Left cardiac atrium (tissue), 4 donors: ENCODE measurements at places on chromosomes 1 and 21. TPM values are rescaled to one million over a fixed set of nuclear protein-coding genes. Genes with fewer than 3 reads are reported as not detected.

DNA sequence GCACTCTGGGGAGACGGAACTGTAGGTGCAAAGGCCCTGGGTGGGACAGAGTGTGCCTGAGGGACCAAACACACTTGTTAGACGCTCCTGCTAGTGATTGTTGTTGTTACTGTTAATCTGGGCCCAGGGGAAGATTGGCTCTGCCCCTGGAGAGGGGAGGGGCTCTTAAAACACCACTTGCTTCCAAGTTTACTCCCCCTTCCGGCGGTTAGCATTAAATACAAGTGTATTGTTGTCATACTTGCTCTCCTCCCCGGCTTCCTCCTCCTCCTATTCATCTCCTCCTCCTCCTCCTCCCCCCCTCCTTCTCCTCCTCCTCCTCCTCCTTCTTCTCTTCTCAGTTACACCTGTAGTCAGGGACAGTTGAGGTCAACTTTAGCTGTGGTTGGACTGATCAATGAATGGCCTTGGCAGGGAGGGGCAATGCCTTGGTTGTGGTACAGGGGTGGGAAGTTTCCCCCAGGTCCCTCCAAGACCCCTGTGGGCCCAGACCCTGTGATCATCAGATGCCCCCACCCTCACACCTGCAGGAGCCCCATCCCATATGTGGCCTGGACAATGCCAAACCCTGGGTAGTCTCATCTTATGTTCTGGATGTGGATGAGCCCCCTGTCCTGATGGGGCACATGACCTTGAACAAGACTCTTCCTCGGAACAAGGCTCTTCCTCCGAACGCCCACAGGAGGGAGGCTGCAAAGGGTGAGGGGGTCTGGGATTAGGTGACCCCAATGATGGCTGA, 217.3 kb downstream of the PTPRU start:
- no peak for DNase-seq

Gene OR2T29
- total RNA-seq = not detected

DNA sequence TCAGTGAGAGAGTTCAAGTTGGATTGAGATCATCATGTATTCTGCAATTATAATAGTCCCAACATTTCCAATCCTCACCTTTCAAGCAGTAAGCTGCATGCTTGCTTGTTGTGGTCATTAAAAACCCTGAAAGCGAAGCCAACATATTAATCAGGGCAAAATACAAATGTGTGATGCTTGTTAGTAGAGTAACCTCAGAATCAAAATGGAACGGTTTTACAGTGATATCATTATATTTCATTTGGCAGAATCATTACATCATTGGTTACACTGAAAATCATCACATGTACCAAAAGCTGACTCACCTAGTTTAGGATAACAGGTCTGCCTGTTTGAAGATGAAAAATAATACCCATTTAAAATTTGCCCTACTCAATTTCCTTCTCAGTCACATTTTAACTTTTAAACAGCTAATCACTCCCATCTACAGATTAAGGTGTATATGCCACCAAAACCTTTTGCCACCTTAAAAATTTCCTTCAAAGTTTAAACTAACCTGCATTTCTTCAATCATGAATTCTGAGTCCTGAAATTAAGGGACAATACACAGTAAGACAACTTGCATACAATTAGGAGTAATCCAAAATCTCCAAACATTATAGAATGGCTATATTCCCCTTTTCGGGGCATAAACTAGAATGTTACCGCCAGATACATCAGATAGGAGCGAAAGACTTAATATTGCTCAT, 3.5 kb downstream of the GAS5 start:
- no peak for DNase-seq

DNA sequence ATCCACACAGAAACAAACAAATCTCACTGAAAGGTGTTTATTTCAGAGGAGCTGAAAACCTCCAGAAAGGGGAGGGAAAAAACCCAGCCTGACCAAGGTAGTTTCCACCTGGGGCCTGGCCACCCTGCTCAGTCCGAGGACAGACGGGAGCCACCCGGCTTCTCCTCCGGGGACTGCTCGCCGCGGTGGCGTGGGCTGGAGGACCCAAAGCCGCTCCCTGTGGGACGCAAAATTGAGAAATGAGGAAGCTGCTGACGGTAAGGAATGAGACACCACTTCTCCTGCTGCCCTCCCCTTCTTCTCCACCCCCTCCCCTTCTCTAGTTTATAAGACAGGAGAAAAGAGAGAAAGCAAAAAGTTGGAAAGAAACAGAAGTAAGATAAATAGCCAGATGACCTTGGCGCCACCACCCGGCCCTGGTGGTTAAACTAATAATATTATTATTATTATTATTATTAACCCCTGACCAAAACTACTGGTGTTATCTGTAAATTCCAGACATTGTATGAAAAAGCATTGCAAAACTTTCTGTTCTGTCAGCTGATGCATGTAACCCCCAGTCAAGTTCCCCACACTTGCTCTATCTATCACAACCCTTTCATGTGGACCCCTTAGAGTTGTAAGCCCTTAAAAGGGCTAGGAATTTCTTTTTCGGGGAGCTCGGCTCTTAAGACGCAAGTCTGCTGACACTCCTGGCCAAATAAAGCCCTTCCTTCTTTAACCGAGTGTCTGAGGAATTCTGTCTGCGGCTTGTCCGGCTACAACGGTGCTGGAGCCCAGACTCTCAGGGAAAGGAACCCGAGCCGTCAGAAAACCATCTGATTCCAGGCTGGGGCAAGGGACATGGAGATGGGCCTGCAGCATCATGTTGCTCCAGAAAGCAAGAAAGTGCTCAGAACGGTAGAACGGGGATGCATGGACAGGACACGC, 12.5 kb downstream of the ITGB2 start:
- no peak for DNase-seq

- no peak for DNase-seq
These were observed 40.9 kb upstream of the IKBKE start for GRCh38 chr1:206429421-206429820.

- no peak for DNase-seq
These were observed 90.6 kb upstream of the KCTD3 start for GRCh38 chr1:215476541-215476940.

DNA sequence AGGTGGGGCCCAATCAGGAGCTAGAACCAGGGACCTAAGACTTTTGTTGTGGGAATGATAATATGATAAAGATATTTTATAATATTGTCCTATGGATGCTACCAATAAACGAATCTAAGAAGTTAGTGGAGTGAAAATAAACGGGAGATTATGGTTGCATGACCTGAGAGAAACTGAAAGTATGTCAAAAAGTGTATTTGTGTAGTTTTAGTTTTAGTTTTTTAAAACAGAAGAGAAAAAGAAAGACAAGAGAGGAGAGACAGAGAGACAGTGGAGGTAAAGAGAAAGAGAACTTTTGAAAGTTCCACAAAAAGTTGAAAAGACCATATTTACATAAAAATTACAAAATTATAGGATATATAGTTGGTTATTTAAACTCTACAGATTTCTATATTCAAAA, 64.1 kb upstream of the TMPRSS15 start:
- no peak for DNase-seq

GRCh38 chr1:92837062-92837461, 5.2 kb downstream of the RPL5 start:
- no peak for DNase-seq

Gene CD164L2
- total RNA-seq = not detected

DNA sequence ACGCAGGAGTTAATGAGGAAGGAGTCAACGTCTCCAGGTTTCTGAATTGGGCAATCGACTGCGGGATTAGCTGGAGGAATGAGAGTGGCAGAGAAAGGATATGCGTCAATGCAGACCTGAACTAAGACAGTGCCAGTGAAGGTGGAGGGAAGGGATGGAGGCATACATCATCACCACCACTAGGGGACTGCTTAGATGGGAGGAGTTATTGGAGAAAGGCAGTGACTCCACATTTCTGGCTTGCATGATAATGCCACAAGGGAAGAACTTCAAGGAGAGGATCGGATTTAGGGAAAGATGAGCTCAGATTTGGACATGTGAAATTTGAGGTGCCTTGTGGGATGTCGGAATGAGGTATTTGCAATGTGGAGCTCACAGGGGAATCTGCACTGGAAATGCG, 17.5 kb downstream of the VASH2 start:
- no peak for DNase-seq

Gene FAF1
- total RNA-seq = 76.8 TPM

DNA sequence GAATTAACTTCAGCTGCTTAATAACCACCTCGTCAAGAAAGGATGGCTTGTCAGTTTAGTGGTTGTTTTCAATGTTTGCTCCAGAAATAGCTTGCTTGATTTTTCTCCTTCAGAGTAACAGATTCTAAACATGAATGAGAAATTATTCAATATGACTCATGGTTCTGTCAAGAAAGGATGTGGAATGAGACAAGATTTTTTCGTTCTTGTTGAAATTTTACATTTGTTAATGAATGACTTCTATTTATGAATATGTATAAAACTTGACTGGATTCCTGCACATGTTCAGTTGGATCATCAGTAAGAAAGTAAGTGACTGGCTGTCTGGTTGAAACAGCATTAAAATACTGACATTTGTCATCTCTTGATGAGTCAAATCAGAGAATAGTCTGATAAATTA, 38.3 kb downstream of the IFI44 start:
- DNase-seq = no peak

DNA sequence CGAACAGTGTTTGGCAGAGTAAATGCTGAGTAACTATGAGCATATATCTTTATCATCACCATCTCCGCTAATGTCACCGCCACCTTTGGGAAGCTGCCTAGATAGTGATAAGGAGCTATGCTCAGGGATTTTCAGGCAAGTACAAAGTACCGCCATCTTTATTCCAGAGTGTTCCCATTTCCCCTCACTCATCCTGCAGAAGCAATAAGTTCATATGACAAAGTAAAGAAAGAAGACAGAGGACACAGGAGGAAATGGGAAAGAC, 89.6 kb downstream of the TGFBR3 start:
- no peak for DNase-seq

DNA sequence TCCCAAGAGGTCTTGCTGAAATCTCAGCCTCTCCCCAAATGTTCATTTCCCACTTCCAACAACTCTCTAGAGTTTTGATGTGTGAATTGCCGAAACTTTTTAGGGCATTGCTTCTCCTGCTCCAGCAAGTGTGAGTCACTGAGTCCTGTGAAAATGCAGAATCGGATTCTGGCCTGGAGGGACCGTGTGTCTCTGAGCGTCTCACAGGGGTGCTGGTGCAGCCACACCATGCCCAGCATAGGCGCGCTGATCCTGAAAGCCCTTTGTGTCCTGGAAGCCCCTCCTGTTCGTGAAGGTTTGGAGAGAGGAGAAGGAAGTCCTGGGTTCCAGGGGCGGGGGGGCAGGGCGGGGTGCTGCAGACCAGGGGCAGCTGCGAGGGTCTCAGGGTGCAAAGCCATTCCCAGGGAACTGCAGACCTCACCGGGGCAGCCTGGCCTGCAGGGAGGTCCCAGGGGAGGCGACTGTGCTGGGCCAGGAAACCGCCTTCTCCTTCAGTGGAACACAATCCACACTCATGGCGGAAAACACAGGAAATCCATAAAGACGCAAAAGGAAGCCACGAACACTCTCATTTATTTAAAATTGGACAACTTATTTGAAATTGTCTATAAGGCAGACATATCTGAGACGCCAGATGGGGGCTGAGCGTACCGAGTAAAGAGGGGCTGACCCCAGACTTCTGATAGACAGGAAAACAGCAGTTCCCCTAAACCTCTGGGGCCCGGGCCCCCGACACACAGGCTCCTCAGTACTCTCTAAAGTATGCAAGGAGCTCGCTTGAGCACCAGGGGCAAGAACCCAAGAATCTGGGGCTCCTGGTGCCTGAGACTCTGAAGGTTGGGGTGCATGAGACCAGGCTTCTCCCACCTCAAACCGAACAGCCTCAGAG, 43.5 kb upstream of the ADARB1 start:
- no peak for DNase-seq
